Right lung (tissue), 10 donors: ENCODE measurements at places on chromosomes 2 and 18. TPM values are rescaled to one million over a fixed set of nuclear protein-coding genes. Genes with fewer than 3 reads are reported as not detected.
A peak's percentile ranks its signal among the peaks of the same experiment; 100 is the strongest.

GRCh38 chr2:158656492-158657229 lies 138.5 kb upstream of the DAPL1 start:
- DNase-seq: peak; percentile 59

RBFA gene
- polyA plus RNA-seq: 37.0 TPM

DNA sequence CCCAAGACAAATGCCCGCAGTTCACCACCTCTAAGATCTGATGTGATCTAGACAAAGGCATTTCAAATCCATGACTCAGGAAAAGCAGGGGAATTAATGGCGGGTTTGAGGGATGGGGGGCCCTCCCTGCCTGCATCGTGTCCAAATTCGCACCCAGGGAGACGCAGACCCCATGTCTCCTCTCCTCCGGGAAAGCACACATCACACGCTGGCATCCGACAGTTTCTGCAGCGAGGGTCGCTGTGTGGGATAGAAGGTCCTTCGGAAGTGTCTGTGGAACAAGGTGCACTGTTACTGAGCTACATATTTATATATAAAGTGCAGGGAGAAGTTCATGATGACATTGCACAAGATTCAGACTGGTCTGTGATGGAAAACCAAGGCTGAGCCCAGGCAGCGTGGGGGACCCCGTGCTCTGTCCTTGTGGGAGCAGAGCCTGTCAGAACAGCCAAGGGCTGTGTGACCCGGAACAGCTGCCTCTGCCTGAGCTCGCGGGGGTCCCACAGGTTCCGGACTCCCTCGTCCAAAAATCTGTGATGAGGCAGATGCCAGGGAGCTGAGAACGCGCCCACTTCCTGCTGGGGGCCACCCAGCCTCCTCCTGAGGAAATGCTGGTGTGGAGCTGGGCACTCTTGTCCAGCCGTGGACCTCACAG lies 82.3 kb upstream of the CTDP1 start:
- DNase-seq: no peak

GRCh38 chr18:22191923-22192322 lies 22.5 kb downstream of the GATA6 start:
- DNase-seq: peak; percentile 78

DNA sequence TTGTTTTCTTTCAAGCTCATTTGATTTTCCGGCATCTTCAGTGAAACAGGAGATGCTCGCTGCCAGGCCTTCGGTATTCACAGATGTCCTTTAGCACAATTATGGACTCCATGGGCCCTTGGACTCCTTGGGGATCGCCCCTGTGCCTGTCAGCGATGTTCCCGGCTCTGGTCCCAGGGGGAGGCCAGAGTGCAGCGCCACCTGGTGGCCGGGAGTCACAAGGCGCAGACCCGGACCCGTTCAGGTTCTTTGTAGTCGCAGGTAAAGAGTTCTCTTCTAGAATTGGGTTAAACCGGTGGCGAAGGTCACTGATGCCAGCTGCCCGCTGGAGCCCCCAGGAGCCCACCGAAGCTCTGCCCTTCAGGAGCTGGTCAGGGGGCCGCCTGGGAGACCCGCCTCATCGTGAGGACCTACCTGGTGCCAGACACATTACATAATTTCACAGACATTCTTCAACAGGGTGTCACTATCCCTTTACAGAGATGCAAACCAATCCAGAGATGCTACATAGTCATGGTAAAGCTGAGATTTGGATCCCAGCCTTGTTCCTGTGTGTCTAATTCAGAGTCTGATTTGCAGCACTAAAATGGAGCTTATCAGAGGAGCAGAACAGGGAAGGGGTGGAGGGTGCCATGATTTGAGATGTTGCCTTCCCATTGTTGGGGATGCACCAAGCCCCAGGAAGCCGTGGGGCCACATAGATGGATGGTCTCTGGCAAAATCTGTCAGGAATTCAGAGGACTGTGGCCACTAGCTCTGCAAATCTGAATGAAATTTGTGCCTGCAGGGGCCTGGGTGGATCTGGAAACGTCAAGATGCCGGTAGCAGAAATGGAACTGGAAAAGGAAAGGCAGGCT lies 6.0 kb upstream of the INPP5D start:
- no peak for DNase-seq

DNA sequence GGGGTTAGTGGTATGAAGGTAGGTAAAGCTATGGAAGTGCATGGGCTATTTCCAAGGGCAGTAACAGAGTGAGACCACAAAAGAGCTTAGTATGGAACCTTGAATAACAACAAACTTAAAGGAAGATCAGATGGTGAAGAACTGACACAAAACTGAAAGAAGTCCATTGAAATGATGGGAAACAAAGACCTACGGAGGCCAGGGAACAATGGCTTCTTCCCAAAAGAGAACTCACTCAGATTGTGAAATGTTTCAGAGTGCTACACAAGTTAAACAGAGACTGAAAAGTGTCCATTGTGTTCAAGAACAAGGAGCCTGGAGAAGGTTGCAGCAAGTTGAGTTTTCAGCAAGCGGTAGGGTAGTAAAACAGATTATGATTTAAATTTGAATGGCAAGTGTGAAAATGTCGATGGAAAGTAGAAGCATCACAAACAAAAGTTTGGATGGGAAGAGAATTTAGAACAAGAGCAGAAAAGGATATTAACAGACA lies 700.0 kb upstream of the NXPH2 start:
- no peak for DNase-seq
